GM23338 (cell line): ENCODE measurements at places on chromosomes 11 and 22. TPM values are rescaled to one million over a fixed set of nuclear protein-coding genes. Genes with fewer than 3 reads are reported as not detected.

PSMA1 gene
- total RNA-seq, result 169 and 197 TPM in 2 replicates

PIH1D2 gene
- 0.16 and 0.80 TPM in 2 replicates for total RNA-seq

DNA sequence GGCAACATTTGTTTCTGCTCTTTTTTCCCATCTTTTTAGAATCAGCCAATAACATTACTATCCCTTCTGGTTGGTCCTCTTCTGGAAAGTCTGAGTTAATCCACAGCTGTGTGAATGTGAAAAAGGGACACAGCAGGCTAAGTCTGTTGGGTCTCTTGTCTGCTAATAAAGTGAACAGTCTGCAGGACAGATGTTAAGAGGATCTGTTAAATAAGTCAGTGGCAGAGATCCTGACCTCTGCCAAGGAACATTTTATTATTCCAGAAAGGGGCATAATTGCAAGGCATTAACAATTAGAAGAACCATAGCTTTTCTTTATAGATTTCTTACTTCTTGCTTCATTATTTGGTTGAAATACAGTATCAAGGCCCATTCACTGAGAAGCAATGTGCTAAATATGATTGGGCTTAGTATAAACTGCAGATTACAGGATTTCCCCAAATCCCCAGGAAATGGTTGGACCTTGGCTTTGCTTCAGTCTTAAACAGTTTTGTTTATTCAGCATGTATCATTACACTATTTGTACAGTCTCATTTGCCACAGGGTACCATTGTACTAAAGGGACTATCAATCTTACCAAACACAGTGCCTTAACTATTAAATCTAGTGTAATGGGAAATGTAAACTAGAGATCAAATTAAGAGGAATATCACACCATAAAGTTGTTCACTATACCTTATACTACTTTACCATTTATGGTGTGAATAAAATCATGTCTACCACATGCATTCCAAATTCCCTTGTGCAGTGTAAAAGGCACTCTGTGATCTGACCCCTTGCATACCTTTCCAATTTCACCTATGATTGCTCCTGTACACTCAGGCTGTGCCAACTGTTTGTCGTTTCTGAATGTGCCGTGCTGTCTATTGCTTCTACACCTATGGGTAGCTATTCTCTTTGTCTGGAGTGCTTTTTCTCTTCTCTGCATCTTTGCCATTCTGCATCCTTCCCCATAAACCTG, 274.0 kb downstream of the SOX6 start:
- H3K27ac ChIP-seq, result no peak overlapping the region
- no peaks in the 10 kb centered on the region for H3K4me1 ChIP-seq
- H3K4me3 ChIP-seq, result no peak overlapping the region
- H3K36me3 ChIP-seq, result no peaks in the 10 kb centered on the region
- no peak for DNase-seq
- H3K27me3 ChIP-seq, result no peaks in the 10 kb centered on the region

DNA sequence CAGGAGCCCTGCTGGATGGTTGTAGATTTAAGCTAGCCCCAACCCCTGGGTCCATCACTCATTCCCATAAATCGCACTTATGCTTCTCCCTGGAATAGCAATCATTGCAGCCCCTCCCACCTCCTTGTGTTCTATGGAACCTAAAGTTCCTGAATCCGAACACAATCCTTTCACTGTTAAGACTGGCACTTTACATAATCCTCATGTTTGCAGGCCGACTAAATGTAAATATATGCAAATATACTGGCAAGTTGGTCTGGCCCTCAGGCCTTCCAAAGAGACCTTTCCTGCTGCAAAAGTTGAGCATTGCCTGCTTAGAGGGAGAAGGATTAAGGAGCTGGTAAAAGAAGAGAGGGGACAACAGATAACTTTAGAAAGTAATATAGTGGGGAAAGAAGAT, 892.9 kb downstream of the OPCML start:
- H3K36me3 ChIP-seq, result no peaks in the 10 kb centered on the region
- no peak overlapping the region for H3K4me3 ChIP-seq
- H3K27ac ChIP-seq, result no peak overlapping the region
- DNase-seq, result no peak
- H3K27me3 ChIP-seq, result no peaks in the 10 kb centered on the region
- peaks cover 16% of the 10 kb centered on the region for H3K4me1 ChIP-seq

DNA sequence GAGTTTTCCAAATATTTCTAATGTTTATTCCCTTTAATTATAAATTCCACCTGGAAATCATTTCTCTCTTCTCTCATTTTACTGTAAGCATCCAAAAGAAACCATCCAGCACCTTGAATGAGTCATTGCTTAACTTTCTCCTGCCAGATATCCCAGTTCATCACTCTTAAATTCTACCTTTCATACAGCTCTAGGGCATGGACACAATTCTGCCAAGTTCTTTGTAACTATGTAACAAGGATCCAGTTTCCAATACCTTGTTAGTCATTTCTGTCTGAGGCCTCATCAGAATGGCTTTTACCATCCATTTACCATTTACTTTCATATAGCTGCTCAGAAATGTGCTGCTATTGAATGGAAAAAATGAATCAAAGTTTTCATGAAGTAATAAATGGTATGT, 455.4 kb upstream of the TENM4 start:
- H3K27ac ChIP-seq, result no peak overlapping the region
- H3K27me3 ChIP-seq, result no peaks in the 10 kb centered on the region
- H3K4me3 ChIP-seq, result no peak overlapping the region
- no peaks in the 10 kb centered on the region for H3K36me3 ChIP-seq
- no peak for DNase-seq

GRCh38 chr11:38460896-38461295, 1862.9 kb upstream of the RAG2 start:
- H3K4me1 ChIP-seq, result no peaks in the 10 kb centered on the region
- H3K27ac ChIP-seq, result no peak overlapping the region
- no peaks in the 10 kb centered on the region for H3K36me3 ChIP-seq
- no peak overlapping the region for H3K4me3 ChIP-seq
- peak; percentile 0 for DNase-seq

GRCh38 chr11:78535027-78535426, 39.6 kb downstream of the NARS2 start:
- DNase-seq, result no peak
- no peak overlapping the region for H3K27ac ChIP-seq
- no peaks in the 10 kb centered on the region for H3K4me1 ChIP-seq
- H3K4me3 ChIP-seq, result no peak overlapping the region
- no peaks in the 10 kb centered on the region for H3K36me3 ChIP-seq

GRCh38 chr11:112882494-112883381, 78.5 kb upstream of the NCAM1 start:
- H3K27ac ChIP-seq, result no peak overlapping the region
- H3K4me1 ChIP-seq, result no peaks in the 10 kb centered on the region
- no peaks in the 10 kb centered on the region for H3K27me3 ChIP-seq
- no peaks in the 10 kb centered on the region for H3K36me3 ChIP-seq

- H3K27me3 ChIP-seq, result no peaks in the 10 kb centered on the region
- no peak overlapping the region for H3K4me3 ChIP-seq
- no peaks in the 10 kb centered on the region; the same call in 1 of the 2 replicates for H3K4me1 ChIP-seq
- no peak for DNase-seq
These were observed 208.3 kb downstream of the CEP164 start for GRCh38 chr11:117535850-117536411.
